MG63 (cell line): ENCODE measurements at places on chromosomes 3 and 15. TPM values are rescaled to one million over a fixed set of nuclear protein-coding genes. Genes with fewer than 3 reads are reported as not detected.

FES gene
- total RNA-seq: 10.5 and 13.7 TPM in 2 replicates

GRAMD2A gene
- not detected in 2 replicates for total RNA-seq

DNA sequence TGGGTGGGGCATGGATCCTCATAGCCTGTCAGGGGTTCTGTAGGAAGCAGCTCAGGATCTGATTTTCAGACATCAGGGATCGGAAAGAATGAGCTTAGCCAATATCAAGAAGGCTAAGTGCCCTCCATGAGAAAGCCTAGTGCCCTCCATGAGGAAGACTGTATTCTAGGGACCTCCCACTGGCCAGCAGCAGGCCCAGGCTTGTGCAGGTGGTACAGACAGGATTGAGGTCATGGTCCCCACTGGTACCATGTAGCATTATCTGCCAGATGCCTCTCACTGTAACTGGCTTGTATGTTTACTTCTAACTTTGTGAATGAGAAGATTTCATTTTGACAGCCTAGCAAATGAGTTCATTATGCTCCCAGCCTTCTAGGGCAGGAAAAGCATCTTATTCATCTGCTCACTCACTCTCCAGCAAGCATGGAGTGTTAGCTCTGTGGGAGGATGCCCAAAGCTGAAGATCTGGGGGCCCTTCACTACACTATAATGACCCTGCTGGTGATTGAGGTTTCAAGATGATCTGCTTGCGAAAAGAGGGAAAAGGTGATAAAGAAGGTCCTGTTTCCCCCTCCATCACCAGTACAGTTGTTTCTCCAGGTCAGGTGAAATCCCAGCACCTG lies 7.5 kb downstream of the EPHB1 start:
- no peak for DNase-seq

DNA sequence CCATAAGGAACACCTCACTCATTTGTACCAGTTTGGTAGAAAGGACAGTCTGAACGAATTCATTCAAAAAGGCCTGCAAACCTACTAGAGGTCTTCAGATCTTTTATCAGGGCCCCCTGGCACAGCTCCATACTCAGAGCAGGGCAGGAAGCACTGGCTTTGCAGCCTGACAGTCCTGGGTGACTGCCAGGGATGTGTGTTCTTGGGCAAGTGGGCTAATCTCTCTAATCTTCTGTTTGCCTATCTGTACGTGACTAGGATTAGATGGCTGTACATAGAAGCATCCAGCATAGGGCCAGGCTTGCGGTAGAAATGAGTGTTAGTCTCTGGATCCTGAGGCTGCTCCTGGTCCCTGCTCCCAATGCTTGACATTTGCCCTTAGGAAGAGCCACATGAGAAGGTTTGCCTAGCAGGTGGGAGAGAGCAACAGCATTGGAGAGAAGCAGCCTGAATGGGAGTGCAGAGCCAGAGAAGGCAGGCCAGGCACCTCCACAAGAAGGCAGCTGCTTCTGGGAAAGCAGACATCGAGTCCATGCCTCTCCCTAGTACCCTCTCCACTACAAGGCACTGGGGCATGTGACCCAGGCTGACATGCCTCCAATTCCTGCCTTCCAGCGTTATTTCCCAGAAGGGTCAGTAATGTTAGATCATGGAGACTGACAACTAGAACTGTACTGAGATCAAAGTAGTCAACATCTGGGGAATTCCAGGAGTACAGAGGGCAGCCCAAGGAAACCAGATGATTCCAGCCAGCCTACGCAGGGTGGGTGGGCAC lies 1.0 kb upstream of the CXCR6 start:
- DNase-seq: no peak
